ENCODE measurements at places on chromosomes 12 and 14.

DNA sequence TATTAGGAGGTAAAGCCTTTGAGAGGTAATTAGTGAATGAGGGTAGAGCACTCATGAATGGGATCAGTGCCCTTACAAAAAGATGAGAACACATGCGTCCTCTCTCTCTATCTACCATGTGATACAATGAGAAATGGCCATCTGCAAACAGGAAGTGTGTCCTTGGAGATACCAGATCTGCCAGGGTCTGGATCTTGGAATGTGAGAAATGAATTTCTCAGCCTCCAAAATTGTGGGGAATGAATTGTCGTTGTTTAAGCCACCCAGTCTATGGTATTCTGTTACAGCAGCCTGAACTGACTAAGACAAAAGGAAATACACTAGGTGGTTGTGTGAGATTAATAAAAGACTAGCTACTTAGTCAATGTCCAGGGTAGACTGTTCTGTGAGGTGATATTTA lies 366.6 kb downstream of the NELL2 start:
- DNase-seq = no peak

DNA sequence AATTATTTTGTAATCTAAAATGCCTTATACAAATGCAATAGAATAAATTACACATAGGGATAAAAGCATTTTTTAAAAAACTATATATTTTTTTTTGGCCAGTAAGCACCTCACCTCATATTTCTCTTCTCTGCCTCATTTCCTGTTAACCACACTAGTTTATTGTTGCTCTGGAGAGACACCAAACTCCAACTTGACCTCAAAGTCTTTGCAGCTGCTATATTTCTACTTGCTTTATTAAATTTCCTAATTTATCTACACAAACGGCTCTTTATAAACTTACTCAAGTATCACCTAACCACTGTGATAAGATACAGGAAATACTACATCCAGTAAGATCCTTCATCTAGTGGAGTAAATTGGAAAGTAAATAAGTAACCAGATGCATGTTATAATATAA lies 622.3 kb downstream of the C12orf50 start:
- DNase-seq = no peak

DNA sequence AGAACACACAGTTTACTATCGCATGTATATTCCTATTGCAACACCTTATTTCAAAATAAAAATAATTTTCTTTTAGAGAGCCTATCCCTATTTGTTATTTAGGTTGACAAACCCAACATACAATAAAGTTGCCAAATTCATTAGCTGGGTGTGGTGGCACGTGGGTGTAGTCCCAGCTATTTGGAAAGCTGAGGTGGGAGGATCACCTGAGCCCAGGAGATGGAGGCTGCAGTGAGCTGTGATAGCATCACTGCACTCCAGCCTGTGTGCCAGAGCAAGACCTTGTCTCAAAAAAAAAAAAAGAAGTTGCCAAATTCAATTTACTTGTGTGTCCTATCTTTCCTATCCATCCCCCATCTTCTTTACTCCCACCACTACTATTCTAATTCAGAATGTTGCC lies 23.9 kb downstream of the DENND5B start:
- DNase-seq = no peak

GRCh38 chr12:39103552-39104165 lies 198.3 kb upstream of the CPNE8 start:
- DNase-seq = no peak

GRCh38 chr12:51320311-51320694 lies 3.7 kb downstream of the BIN2 start:
- DNase-seq = no peak

GRCh38 chr14:75711105-75711795 lies 50.2 kb downstream of the TTLL5 start:
- DNase-seq = peak; percentile 47

GRCh38 chr14:65302571-65303189 lies 109.8 kb upstream of the FUT8 start:
- no peak for DNase-seq

DNA sequence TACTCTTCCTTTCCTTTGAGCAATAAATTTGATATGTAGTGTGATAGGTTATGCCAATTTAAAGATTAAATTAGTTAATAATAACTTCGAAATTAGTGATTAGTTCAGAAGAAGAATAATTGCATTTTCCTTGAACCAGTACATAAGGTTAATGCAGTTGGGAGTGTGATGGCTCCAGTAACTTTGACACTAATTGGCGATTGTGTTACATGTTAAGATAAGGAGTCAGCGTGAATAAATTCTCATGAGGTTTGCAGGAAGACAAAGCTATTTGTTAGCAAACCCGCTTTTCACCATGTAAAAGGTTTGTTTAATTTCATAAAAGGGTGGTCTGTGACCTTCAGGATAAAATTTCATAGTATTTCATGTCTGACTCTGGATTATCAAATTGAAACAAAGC lies 1226.8 kb downstream of the SLC16A7 start:
- no peak for DNase-seq

DNA sequence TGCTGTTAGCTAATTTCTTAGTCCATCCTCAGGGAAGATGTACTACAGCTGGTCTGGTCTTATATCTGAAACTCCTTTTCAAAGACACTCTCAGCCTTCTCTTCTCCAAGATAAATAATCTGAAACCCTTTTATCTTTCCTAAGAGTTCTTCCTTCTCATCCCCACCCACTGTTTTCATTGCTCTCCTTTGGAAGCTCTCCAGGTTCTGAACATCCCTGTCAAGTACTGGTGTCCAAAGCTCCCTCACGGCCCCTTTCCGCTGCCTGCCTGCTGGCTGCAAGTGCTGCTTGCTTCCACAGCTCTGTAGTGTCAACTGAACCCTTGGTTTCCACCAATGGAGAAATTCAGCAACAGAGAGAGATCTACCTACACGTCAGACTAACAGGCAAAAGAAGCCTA lies 6.6 kb upstream of the SLC6A13 start:
- DNase-seq = no peak

DNA sequence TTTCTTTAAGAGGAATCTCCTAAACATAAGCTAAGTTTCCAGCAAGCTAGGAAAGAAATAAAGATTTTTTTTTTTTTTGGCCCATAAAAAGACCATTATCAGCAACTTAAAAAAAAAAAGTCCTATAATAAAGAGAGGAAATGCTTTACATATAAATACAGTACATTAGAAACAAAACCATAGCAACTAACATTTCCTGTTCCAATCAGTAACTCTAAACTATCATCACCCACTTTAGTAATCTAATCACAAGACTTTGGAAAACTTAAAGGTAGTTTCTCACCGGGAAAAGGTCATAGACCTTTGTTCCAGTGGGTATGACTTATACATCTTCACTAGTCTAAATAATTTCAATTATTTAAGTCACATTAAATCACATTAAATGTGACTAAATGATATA lies 11.1 kb downstream of the SPTSSA start:
- DNase-seq = no peak

DNA sequence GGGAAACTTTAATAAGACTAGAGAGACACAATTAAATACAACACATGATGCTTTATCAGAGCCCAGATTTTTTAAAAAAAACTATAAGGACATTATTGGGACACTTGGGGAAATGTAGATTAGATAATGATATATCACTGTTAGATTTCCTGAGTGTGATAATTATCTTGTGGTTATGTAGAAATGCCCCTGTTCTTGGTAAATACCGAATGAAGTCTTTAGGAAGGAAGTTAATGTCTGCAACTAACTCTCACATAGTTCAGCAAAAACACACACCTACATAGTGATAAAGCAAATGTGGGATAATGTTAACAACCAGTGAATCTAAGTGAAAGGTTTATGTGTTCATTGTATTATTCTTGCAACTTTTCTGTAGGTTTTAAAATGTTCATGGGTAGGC lies 14.6 kb upstream of the CACNB3 start:
- no peak for DNase-seq

- DNase-seq = no peak
Measured at GRCh38 chr14:85532374-85533022, 2.6 kb downstream of the FLRT2 start.

GRCh38 chr14:89775946-89776345 lies 178.6 kb downstream of the EFCAB11 start:
- no peak for DNase-seq

- DNase-seq = no peak
Measured at GRCh38 chr12:116430911-116431565, 128.1 kb upstream of the MAP1LC3B2 start.

GRCh38 chr12:114732426-114733030 lies 48.6 kb upstream of the TBX3 start:
- DNase-seq = peak; percentile 56

- DNase-seq = no peak
Measured at GRCh38 chr14:50354527-50354926, 42.2 kb downstream of the CDKL1 start.

DNA sequence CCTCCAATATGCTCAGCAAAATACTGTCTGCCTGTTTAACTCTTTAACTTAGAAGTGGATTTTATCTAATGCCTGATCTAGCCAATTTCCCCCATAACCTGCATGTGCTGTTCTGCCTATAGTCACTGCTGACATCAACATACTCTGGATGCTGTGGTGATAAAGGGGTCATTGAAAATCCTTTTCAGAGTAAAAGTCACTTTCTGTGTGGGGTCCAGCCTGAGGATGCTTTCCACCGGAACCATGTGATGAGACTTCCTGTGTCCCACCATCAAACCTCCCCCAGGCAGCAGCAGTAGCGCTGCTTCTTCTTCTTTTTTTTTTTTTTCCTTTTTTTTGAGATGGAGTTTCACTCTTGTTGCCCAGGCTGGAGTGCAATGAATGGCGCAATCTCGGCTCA lies 607.0 kb downstream of the BCL11B start:
- no peak for DNase-seq

GRCh38 chr12:105053116-105053572 lies 31.1 kb downstream of the ALDH1L2 start:
- peak; percentile 81 for DNase-seq

DNA sequence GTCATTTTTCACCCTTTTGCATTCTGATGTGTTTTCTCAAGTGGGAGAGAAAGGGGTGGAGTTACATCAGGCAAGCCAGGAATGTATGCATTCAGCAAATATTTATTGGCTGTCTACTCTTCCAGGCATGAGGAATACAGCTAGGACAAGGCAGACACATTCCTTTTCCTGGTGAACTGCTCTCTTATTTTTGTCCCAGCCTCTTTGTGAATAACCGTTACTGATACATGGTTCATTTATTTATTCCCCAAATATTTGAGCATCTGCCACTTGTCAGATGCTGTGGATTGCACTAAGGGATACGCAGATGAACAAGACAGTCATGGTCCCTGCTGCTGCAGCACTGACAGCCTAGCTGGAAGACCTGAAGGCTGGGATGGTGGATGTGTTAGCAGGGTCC lies 6.1 kb downstream of the PELI2 start:
- no peak for DNase-seq

DNA sequence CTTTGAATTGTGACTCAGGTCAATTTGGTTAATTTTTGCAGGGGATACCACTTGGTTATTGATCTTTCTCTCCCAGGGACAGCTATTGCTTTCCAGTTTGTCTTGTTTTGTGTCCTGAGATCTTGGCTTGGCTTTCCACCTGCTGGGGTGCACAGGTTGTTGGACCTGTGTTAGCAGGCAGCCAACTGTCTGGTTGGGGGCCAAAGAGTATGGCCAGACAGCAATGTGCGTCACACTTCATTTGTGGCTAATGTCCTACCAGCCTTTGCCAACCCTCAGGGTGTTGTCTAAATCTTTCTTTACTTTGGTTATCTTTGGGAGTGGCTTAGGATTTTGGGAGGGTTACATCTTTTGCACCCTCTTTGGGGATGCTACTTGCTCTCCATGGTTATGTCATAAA lies 494.9 kb upstream of the ATP2B1 start:
- DNase-seq = no peak

- DNase-seq = no peak
Measured at GRCh38 chr14:35999294-35999693, 173.2 kb downstream of the BRMS1L start.

DNA sequence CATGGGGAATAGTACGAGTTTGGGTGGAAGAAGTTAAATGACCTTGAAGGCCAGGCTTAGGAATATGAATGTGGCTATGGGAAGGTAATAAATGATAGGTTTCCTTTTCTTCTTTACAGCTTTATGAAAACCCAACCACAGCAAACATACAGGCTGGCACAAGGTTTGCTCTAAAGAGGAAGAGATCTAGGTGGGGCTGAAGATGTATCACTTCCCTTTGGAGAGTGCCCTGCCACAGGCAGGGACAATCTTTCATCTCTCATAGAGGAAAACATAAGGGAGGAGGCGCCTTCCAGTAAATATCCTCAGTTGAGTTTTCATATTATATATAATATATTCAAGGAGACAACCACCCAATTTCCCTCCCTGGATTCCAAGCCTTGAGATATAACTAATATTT lies 72.9 kb upstream of the FRMD6 start:
- DNase-seq = no peak

DNA sequence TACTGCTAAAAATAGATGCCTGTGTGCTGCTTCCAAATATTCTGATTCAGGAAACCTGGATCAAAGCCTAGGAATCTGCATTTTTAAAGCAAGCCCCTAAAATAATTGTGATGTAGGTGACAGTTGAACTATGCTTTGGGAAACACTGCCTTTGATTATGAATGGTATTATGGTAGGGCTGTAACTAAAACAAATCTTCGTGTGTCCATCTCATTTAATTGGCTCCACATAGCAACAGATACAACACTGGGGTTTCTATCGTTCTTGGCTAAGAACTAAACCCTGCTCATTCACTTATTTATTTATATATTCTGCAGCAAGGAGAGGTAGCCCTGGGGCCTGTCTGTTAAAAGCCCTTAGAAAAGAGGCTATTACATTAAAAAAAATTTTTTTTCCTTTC lies 23.0 kb upstream of the ITGA5 start:
- DNase-seq = no peak

DNA sequence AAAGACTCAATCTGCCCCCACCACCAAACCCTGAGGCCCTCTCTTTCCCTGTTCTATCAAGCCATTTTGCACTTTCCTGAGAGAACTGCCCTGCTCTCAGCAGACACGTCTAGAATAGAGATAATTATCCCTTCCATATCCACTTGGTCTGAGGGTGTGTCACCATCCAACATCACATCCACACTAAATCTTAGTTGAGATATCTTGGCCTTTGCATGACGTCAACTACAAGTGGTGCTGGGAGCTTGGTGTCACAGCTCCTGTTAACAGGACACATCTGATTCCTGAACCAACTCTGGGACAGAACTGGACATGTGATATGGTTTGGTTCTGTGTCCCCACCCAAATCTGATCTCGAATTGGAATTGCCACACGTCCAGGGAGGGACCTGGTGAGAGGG lies 1109.2 kb downstream of the TMEM121 start:
- DNase-seq = no peak

DNA sequence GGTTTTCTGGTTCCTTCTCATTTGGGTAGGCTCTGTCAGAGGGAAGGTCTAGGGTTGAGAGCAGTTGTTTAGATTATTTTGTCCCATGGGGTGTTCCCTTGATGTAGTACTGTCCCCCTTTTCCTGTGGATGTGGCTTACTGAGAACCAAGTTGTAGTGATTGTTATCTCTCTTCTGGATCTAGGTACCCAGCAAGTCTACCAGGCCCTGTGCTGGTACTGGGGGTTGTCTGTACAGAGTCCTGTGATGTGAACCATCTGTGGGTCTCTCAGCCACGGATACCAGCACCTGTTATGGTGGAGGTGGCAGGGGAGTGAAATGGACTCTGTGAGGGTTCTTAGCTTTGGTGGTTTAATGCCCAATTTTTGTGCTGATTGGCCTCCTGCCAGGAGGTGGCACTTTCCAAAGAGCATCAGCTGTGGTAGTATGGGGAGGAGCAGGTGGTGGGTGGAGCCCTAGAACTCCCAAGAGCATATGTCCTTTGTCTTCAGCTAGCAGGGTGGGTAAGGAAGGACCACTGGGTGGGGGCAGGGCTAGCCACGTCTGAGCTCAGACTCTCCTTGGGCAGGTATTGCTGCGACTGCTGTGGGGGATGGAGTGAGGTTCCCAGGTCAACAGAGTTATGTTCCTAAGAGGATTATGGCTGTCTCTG lies 179.3 kb upstream of the BTG1 start:
- no peak for DNase-seq

Data from ecto neural progenitor cell (in vitro differentiated cells).